ENCODE measurements at places on chromosomes 6 and 20.

GRCh38 chr20:45322952-45323383, 14.9 kb upstream of the MATN4 start:
- DNase-seq: no peak

GRCh38 chr20:35088231-35089145, 4.1 kb downstream of the TRPC4AP start:
- no peak for DNase-seq

DNA sequence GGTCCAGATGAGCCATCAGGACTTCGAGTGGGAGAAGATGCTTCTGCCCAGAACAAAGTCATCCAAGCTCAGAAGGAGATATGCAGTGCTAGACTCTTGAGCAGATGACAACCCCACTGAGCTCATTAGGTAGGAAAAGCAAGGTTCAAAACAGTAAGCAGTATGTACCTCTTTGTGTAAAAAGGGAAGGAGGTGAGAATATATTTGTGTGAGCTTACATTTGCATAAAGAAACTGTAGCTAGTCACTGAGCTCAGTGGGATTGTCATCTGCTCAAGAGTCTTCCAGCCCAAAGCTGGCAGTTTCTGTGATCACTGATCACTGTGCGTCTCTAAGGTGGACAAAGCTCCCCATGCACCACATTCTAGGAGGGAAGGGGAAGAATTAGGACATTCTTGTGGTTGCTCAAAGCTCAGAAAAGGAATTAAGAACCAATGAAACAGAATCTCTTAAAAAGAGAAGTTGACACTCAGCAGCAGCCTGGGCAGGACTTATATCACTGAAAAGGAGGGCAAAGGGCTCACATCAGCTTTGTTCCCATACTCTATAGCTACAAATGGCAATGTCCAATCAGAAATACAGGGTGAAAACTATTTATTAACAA, 90.0 kb upstream of the MAFB start:
- no peak for DNase-seq

- DNase-seq: no peak
These were observed 47.2 kb upstream of the FAM8A1 start for GRCh38 chr6:17552861-17553260.

DNA sequence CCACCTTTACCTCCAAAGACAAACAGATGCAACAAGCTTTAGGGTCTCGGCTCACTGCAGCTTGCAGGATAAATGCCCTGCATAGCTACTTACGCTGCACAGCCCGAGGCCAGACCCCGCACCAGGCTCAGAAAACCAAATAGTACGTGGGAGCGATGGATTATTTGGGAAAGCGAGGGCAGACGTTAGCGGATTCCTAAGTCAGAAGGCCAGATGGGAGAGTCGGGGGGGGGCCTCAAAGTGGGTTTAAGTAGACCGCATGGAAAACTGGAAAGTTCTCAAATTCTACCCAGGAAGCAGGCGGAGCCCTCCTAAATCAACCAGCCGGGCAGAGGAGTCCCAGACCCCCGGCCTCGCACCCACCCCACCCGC, 382 bp downstream of the SFT2D1 start:
- no peak for DNase-seq

GRCh38 chr6:134122775-134123174, 70.4 kb upstream of the SLC2A12 start:
- DNase-seq: no peak

DNA sequence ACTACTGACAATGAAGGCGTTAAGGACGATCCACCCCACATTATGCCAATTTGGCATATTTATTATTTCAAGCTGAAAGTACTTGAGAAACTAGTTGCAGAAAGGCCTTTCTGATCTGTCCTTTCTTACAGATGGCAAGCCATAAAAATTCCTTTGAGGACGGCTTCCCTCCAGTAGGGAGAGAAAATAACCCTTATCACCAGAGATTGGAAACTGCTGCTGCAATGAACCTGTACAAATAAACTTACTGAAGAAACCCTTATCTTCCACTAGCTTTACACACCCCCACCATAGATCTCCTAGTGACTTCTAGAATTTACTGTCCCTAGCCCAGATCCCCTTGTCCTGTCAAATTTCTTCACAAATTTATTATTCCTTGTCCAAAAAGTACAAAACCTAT, 105.2 kb downstream of the MAP7 start:
- DNase-seq: no peak

- no peak for DNase-seq
These were observed 215.0 kb upstream of the SGK1 start for GRCh38 chr6:134532694-134533624.

DNA sequence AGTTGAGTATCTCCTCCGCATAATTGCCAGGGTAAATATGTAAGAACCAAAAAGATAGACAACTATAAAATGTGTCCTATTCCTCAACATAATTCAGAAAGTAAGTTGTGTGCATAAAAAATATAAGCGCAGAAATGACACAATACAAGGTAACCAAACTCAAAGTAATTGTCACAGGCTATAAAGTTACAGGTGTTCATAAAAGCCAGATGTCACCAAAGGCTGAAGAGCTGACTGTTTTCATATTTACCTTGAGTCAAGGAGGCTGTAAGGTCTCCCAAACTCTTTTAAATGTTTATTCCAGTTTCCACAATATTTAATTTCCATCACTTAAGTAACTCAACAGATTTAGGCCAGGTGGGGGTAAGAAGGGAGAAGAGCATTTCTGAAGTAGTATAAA, 192.2 kb upstream of the MARCKS start:
- DNase-seq: no peak

GRCh38 chr20:55500130-55500529, 505.2 kb downstream of the CBLN4 start:
- no peak for DNase-seq

GRCh38 chr6:132131758-132132157, 180.6 kb upstream of the CCN2 start:
- DNase-seq: no peak

DNA sequence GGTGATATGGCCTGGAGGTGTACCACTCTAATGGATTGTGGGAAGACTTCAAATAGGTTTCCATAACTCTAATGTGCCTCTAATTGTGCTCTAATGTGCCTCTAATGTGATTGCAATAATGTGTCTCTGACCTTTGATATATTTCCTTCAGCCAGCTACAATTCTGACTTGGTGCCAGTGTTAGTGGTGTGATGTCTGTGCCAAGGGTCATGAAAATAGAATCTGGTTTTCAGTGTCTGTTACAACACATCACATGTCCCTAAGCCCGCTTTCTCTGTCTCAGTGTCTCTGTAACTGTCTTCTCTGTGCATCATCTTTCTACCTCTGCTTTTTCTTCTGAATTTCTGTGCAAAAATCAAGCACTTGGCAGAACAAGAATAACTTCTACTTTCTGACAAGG, 77.2 kb upstream of the ECI2 start:
- no peak for DNase-seq

DNA sequence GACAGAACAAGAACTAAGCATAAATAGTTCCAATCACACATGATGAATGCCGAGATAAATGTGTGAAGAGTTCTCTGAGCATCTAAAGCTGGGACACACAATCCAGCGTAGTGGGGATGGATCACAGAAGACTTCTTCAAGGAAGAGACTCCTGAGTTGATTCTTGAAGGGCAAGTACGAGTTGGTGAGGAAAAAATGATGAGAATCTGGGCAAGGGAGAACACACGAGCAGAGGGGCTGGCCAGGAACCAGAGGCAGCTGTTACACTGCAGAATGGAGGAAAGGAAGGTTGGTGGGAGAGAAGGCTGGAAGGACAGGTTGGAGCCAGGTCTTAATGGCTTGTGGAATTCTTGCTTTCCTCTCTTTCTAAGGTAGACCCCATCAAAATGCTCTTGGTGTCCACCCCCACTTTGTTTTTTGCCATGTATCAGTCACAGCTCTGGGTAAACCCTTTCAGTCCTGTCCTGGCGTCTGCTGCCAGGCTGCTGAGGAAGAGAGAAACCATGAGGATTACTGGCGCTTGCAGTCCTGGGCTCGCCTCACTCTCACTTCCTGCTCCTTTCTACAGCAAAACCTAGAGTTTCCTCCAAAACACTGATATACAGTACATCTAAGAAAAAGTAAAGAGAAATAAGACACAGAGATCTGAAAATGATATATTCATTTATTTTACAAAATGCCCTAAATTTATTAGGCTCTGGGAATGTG, 127.6 kb upstream of the FAM184A start:
- no peak for DNase-seq

- DNase-seq: no peak
These were observed 107.6 kb upstream of the MAP3K4 start for GRCh38 chr6:160883999-160884398.

DNA sequence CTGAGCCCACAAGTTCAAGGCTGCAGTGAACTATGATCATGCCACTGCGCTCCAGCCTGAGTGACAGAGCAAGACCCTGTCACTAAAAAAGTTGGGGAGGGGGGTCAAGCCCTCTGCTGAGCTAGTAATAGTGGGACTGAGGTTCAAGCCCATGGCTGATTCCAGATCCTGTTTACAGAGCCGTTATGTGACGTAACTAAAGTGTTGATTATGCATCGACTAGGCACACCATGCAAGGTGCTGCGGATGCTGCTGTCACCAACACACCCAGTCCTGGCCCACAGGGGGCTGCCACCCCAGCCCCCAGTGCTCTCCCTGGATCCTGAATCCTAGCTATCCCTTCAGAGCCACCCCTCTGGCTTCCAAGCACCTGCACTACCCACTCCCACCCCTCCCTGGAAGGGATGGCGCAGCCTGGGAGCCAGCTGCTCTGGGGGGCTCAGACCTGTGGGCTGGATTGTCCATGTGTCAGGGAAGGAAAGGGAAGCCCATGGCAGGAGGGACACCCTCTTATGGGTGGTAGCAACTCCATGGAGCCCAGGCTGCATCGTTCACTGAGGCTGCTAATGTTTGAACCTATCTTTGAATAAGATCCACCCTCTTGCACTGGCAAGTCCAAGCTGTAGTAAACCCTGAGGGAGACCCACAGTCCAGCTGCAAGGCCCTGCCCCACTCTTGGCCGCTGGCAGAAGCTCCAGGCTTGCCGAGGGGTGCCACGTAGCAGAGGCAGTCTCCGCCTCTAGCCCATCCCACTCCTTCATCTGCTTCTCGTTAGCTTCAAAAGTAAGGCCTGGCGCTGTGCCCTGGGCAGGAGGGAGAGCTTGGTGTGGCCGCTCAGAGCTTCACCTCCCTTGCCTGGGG, 95.0 kb downstream of the SNX5 start:
- no peak for DNase-seq

DNA sequence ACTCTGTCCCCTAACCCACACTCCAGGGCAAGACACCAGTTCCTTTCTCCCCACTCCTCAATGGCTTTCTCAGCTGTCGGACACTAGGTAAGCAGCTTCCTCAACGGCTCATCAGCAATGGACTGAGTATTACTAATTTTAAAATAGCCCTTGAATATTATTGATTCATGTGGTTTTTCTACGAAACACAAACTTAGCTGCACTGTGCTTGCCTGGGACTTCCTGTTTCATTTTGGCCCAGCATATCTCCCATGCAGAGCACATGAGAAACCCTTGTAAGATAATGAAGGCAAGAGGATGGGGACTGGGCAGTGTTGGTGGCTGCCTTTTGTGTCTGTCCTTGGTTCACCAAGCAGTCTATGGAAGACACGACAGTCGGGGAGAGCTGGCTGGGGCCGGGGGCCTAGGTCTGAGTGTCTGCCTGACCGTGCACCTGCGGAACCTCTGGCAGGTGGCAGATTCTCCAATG, 48.9 kb downstream of the RNASET2 start:
- DNase-seq: no peak

DNA sequence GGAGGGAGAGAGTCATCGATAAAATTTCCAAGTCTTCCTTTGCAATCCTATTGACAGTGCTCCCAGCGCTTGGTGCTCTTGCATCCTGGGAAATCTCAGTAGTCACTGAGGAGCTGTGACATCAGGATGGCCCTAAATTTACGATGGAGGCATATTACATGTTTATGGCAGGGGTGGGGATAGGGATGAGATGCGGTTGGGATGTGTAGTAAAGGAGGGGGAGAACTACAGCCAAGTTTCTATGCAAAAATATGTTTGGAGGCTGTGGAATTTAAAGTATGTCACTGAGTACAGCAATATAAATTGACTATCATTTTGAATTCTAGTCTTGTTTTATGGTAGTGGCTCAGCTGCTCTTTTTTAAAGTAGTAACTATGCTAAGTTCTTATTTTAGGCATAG, 544.9 kb downstream of the PKHD1 start:
- DNase-seq: no peak

DNA sequence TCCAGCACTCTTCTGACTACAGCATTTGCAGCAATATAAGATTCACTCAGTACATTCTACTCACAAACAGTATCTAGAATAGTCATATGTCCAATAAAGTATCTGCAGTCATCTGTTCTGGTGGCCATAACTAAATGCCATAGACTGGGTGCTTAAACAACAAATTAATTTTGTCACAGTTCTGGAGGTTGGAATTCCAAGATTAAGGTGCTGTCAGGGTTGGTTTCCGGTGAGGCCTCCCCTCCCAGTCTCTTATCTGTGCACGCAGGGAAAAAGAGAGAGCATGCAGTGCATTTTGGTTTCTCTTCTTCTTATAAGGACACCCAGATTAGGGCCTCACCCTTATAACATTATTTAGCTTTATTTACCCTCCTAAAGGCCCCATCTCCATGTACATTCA, 21.3 kb upstream of the NUS1 start:
- no peak for DNase-seq

- DNase-seq: no peak
These were observed 4.6 kb upstream of the RGS17 start for GRCh38 chr6:153135681-153136080.

- DNase-seq: no peak
These were observed 28.3 kb downstream of the MEP1A start for GRCh38 chr6:46821458-46821881.

DNA sequence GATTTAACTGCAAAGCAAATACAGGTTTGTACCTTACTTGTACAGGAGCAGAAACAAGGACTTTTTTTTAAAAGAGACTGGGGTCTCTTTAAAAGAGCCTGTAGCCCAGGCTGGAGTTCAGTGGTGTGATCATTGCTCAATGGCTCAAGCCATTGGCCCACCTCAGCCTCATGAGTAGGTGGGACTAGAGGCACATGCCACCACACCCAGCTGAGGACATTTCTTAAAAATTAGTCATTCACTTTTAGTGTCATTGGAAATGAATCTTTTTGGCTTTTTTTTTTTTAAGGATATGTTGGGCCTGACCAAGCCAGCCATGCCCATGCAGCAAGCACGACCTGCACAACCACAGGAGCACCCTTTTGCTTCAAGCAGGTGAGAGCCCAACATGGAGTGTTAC, 16.9 kb downstream of the SEC23B start:
- no peak for DNase-seq

GRCh38 chr20:39607141-39607540, 645.0 kb downstream of the DHX35 start:
- DNase-seq: no peak

GRCh38 chr6:1267790-1268762, 43.8 kb upstream of the FOXQ1 start:
- no peak for DNase-seq

DNA sequence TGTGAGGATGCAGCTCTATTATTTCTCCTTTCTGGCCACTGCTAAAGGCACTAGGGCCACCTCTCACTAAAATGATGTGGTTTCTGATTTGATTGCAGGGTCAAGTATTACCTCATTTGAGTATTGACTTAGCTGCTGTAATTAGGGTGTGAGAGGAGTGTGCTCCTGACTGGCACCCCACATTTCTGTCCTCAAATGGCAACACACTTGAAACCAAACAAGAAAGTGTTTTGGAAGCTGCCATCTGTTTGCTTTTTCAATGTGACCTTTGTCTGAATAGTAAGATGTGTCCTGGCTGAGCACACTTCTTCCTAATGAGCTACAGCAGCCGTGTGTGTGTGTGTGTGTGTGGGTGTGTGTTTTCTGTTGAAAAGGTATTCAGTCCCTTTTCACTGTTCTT, 62.8 kb upstream of the SCP2D1 start:
- DNase-seq: no peak
